Activated T-cell treated with anti-CD3 and anti-CD28 coated beads for 24 hours (primary cell): ENCODE measurements at places on chromosomes 2 and 18.

DNA sequence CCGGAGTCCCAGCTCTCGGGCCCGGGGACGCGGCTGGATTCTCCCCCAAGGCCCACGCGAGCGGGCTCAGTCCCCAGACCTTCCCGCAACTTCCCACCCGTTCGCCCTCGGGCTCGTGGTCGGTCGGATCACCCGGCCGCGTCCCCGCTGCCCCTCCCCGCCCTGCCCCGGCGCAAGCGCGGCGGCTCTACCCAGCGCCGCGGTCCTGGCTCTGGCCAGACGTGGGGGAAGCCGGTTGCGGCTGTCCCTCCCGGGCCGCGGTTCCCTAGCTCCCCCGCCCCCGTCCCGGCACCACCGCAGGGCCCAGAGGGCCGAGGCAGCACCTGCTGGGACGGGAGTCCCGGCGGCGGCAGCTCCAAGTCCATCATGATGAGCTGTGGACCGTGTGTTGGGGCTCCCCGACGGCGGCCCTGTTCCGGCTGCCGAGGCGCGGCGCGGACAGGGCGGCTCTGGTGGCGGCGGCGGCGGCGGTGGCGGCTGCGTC is 276 bp downstream of the NFE2L2 start:
- DNase-seq: no peak

GRCh38 chr2:42135381-42136312 is 33.5 kb upstream of the EML4 start:
- no peak for DNase-seq

- no peak for DNase-seq
These were observed 297.9 kb downstream of the CYP26B1 start for GRCh38 chr2:71849607-71850305.

GRCh38 chr2:17317439-17317976 is 200.7 kb downstream of the RAD51AP2 start:
- no peak for DNase-seq

DNA sequence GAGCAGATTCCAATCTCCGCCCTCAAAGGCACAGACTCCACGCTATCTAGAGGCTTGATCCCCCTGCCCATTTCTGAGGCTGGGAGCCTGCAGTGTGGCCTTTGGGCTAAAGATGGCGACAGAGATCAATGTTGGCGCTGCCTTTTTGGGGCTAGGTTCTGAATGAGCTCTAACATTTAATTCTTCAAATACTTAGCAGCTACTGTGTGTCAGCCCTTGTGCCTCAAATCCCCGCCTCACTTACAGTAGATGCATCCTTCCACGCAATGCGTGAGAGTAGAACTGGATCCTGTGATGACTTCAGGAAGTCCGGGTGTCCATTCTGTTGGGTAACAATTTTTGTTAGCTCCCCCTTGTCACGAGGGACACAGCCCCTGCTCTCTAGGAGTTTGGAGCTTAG is 12.4 kb downstream of the IL1F10 start:
- DNase-seq: peak; percentile 32

DNA sequence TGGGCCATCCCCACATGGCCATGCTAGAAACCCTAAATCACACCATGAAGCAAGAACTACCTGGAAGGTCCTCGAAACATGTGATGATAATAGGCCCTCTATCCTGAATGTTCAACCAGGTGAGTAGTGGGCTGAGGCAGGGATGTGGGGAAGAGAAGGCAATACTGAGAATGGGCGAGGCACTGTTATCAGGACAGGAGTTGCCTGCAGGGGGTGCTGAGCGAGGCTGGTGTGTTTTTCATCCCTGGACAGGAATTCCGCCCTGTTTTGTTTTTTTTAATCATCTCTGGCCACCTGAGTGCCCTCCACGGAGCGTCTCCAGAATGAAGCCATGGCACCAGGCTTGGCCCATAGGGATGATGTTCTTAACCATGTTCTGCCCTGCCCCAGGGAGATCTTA is 103.0 kb upstream of the SOX11 start:
- no peak for DNase-seq

DNA sequence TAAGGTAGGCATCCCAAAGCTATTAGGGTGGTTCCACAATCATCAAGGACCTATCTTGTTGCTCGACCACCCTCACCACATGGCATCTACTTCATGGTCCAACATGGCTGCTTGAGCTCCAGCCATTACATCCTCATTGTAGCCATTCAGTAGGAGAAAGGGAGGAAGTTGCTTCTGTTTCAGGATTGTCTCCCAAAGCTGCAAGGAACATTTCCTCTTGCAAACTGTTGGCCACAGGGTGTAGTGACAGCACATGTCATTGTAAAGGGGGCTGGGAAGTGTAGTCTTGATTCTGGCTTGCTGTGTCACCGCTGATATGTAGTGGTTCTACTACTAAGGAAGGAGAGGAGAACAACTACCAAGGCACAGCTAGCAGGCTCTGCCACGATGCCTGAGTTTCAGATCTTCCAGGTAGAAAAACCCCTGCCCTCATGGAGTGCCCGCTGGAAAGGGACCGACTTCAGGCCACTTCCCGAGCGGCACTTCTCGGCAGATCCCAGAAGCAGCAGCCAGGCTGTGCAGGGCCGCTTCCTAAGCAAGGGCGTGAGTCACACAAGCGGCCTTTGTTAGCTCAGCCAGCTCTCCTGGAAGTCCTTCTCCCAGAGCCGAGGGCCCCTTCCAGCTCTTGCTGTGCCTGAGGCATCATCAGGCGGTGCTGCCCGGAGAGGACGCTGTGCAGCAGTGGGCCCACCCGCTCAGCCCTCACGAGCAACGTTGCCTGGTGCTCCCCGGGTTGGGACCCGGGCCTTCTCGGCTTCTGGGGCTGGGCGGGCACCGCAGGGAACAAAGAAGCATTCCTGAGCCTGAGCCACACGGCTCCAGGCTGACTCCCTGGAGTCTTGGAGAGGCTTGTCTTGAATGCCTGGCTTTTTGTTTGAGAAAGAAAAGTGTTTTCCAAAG is 58.2 kb downstream of the HS6ST1 start:
- no peak for DNase-seq

GRCh38 chr2:3223080-3223923 is 154.3 kb downstream of the EIPR1 start:
- DNase-seq: peak; percentile 87

GRCh38 chr2:35294636-35295263 is 1060.8 kb upstream of the CRIM1 start:
- DNase-seq: no peak

DNA sequence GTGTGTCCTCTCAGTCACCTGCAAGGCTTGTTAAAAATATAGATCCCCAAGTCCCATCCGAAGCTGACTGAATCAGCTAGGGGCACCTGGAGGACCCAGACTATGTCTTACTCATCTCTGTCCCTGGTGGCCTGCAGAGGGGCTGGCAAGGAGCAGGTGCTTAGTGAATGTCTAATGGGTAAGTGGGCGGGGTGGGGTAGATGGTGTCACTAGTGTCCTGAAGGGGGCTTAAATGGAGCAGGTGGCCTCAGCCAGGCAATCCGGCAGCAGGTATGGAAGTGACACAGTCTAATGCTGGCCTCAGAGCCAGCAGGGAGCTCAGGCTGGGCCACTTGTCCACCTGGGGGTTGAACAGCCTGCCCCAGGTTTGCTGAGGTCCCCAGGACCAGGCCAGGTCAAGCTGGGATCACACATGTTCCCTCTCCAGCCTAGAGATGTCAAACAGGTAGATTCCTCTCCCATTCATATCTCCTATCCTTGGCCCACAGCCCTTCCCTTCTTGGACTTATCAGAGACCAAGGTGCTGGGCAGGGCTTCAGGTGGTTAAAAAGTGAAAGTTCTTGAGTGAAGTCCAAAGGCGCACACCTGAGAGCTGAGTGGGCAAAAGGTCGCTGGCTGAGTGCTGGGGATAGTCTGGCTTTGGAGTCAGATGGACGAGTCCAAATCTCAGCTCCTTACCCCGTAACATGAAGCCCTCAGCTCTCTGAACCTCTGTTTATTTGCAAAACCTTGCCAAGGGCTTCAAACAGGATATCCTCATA is 1.7 kb downstream of the STEAP3 start:
- no peak for DNase-seq

DNA sequence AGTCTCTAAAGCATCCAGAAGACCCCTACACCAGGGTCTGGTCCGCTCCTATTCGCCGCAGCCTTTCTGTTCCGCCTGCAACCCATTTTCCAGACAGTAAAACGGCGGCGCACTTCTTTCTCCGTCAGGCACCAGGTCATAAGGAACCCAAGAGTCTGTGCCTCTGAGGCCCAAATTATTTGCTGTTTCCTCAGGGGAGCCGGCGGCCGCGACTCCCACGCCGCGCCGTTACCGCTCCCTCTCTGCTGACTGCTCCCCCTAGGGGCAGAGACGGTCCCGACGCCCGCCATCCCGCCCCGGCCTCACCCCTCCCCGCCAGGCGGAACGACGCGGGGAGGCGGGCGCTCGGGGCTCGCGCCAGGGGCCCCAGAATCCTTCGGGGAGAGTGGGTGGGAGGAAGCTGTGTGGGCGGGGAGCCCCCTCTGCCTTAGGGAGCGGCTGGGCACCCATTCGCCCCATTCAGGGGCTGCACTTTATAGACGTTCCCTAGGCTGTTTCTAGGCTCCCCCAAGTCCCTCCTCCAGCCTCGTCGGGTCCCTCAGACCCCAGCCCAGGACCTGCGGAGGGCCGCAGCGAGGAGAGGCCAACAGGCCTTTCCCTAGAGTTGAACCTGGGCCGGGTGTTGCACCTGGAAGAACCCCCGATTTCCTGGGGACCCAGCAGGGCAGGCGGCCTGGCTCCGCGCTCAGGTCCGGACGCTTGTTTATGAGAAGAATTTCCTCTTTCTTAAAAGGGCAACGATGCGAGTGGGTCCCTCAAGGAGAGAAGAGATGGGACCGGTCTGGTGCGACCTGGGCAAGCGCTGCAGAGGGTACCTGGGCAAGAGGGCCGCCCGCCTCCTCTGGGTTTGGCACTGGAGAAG is 3.6 kb upstream of the CTDSP1 start:
- peak; percentile 87 for DNase-seq

DNA sequence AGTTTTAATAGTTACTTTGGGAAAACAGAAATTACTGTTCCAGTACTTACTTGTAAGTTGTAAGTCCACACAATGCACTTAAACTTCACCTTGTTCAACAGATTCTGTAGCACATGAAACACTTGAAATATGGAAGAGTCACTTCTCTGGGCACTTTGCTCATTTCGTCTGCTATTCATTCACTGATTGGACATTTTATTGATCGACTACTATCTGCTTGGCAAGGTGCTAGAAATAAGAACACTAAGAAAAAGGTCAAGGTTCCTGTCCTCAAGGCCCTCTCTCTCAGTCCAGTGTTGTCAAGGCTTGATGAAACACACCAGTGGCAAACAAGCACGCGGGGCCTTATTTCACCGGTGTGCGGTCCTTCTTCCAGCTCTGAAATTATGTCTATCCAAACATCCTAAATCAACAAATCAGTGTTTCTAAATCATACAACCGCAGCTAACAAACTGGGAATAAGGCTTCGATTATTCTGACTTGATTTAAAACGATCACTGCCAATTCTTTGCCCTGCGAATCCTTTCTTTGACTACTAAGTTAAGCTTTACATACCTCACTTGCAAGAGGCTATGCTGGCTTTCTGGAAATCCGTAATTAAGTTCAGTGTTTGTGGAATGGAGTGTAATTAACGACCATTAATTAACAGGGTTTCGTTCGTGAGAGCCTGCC is 780 bp upstream of the ITGAV start:
- no peak for DNase-seq

DNA sequence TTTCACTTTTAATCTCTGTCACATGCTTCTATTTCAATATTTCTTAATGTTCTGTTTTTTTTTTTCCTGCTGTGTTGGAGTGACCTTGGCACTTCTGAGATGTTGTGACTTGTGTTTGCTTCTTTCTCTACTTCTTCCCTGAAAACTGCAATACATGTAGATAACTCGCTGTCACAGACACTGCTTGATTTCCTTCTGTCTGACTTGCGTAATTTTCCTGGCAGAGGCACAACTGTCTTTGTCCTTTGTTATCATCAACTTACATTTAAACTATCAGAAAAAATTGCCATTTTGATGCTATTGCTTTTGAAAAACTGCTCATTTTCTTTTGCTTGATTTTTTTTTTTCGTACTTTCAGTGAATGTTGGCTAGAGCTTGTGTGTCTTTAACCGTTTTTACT is 69.0 kb downstream of the BABAM2 start:
- no peak for DNase-seq

GRCh38 chr2:127650785-127651380 is 4.9 kb downstream of the GPR17 start:
- DNase-seq: no peak

DNA sequence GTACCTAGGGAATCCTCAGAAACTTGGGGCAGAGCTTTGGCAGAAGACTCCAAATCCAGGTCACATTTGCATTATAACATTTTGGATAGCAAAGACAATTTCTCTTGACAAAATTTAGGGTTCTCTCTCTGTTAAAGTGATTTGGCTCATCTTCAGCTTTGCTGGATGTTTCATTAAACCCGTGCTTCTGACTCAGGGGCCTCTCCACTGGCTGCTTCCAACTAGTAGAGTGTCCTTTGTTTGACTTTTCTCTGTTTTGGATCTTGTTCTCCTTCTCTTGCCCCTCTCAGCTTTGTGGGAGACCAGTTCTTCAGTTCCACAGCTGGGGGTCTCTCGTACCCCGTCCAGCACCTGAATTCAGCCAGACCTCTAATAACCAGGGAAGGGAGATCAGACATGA is 145.6 kb downstream of the PLCL1 start:
- no peak for DNase-seq

DNA sequence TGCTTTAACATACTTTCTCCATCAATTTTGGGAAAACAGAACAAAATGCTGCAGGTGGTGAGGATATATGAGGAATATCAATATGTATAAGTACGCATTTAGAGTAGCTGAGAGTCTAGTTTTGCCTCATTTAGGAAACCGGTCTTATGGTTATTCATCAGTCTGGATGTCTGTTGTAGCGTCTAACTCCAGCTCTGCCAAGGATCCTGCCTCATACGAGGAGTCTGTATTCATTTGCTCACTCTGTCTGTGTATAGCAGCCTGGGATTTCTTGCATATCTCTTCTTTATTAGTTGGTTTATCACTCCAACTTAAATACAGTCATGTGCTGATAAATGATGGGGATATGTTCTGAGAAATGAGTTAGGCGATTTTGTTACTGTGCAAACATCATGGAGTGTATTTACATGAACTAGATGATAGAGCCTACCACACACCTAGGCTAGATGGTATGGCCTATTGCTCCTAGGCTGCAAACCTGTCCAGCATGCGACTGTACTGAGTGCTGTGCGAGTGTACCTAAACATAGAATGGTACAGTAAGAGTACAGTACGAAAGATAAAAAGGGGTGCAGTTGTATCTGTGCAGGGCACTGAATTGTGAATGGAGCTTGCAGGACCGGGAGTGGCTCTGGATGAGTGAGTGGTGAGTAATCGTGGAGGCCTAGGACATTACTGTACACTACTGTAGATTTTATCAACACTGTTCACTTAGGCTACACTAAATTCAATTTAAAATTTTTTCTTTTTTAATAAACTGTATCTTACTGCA is 148.1 kb downstream of the ZNF407 start:
- DNase-seq: no peak

- DNase-seq: no peak
These were observed 50.2 kb downstream of the SMIM21 start for GRCh38 chr18:75377258-75377657.

GRCh38 chr2:61117534-61117933 is 44.5 kb upstream of the C2orf74 start:
- no peak for DNase-seq

- DNase-seq: no peak
These were observed 568.5 kb upstream of the SLC8A1 start for GRCh38 chr2:41020358-41020757.
